ENCODE measurements at places on chromosomes 7 and 10.

- DNase-seq, result peak; percentile 1
Observed at GRCh38 chr10:120262857-120263547, 194.0 kb upstream of the PLPP4 start.

GRCh38 chr10:81866753-81867152 is 8.2 kb upstream of the NRG3 start:
- peak; percentile 2 for DNase-seq

- DNase-seq, result peak; percentile 37
Observed at GRCh38 chr7:87886875-87887274, 10.6 kb downstream of the DBF4 start.

DNA sequence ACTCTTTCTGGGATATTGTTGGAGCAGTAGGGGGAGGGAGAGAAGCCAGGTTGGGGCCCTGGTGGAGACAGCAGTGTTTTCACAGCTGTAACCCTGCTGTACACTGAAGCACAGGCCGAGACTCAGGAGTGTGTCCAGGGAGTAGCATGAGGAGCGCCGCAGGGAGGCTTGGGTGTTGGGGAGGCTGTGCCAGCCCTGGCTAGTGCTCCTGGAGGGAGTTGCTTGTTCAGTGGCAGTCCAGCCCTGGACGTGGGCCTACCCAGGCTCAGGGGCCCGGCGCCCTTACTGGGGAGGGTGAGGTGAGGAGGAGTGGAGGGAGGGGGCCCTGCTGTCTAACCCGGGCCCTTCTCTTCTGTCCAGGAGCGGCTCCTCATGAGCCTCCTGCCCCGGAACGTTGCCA is 35.9 kb downstream of the ADCY1 start:
- no peak for DNase-seq

DNA sequence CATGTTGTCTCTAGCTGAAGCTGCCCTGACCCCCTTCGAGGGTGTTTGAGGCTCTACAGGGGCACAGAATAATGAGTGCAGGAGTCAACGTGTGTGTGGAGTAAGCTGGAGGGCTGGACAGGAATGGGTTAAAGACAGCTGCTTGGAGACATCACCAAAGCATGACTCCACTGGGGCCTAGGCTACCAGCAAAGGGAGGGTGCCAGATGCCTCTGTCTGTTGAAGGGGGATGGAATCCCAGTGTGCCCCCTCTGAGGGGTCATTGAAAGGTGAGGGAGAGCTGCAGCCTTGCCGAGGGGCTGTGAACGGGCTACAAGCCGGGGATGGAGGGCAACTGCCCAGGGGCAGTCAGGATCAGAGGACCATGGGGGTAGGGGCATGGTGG is 51.7 kb upstream of the PODXL start:
- DNase-seq, result peak; percentile 41
